ENCODE measurements at places on chromosomes 2 and 18.

DNA sequence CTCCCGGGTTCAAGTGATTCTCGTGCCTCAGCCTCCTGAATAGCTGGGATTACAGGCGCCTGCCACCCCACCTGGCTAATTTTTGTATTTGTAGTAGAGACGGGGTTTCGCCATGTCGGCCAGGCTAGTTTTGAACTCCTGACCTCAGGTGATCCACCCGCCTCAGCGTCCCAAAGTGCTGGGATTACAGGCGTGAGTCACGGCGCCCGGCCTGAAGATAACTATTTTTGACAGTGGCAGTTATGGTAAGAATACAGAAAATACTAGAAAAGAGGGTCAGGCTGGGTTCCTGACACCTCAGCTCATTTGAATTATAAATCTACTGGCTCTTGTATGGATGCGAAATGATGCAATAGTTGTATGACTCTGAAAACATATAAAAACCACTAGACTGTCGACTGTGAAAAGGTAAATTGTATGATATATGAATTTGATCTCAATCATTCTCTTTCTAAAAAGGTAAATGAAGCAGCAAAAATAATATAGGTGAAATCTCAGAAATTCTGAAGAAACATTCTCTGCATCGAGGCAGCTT lies 11.1 kb upstream of the DGKD start:
- DNase-seq = no peak

- DNase-seq = peak; percentile 53
Measured at GRCh38 chr2:69741575-69742321, at the start of gene ANXA4. ANXA4 (plus strand) TSS chr2:69742134; CDS start chr2:69781566, 39,432 bp downstream.

GRCh38 chr2:231244382-231245248 lies 46.2 kb downstream of the ARMC9 start:
- no peak for DNase-seq

DNA sequence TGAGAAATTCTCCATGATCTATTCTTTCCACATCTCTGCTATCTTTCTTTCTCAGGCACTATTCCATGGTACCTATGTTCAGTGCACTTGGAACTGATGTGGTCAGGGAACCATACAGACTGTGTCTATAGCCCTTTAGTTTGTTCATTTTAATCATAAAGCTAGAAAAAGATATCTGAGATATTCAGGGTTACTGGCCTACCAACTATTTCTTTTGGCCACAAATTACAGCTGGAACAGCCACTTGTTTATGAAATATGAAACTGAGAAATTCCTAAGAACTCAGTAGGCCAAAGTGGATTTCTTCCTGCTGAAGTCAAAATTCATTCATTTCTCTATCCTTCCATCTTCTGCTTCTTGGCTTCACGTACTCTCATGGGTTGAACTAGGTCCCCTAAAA lies 22.8 kb upstream of the LYPD1 start:
- DNase-seq = no peak

DNA sequence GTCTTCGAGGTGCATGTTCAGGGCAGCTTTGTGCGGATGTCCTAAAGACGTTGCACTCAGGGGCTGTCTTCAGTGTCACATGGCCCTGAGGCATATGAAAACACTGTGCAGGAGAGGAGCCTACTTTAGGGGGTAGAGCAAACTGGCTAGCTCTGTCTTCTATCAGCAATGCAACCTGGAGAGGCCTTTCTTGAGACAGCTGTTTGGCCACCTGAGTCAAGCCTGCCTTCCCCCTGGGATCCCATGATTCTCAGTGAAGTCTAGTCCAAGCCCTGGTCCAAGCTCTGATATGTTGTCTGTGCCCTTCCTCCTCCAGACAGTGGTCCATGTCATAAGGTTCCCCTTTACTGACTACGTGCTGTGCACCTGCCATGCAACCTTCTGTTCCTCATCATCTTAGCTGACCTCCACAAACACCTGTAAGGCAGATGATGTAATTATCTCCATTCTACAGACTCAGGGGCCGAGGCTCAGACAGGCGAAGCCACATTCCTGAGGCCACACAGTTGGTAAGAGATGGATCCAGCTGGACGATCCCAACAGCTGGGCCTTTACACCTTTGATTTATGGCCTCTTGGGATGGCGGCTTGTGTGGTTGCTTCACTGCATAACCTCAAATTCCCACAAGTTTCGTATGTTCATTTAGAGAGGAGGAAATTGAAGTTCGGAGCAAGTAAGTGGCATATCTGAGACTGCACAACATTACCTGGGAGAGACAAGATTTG lies 109.9 kb downstream of the COPS8 start:
- DNase-seq = no peak

- no peak for DNase-seq
Measured at GRCh38 chr2:188963741-188964140, 10.4 kb upstream of the COL3A1 start.

GRCh38 chr2:8822218-8822617 lies 15.2 kb downstream of the KIDINS220 start:
- DNase-seq = no peak

- DNase-seq = peak; percentile 17
Measured at GRCh38 chr18:5057386-5058348, 139.4 kb downstream of the AKAIN1 start.

GRCh38 chr2:43387092-43388062 lies 161.0 kb upstream of the ZFP36L2 start:
- DNase-seq = no peak

GRCh38 chr2:35989040-35989439 lies 366.5 kb upstream of the CRIM1 start:
- DNase-seq = no peak

- DNase-seq = no peak
Measured at GRCh38 chr2:203707530-203707929, 1.1 kb downstream of the CD28 start.

DNA sequence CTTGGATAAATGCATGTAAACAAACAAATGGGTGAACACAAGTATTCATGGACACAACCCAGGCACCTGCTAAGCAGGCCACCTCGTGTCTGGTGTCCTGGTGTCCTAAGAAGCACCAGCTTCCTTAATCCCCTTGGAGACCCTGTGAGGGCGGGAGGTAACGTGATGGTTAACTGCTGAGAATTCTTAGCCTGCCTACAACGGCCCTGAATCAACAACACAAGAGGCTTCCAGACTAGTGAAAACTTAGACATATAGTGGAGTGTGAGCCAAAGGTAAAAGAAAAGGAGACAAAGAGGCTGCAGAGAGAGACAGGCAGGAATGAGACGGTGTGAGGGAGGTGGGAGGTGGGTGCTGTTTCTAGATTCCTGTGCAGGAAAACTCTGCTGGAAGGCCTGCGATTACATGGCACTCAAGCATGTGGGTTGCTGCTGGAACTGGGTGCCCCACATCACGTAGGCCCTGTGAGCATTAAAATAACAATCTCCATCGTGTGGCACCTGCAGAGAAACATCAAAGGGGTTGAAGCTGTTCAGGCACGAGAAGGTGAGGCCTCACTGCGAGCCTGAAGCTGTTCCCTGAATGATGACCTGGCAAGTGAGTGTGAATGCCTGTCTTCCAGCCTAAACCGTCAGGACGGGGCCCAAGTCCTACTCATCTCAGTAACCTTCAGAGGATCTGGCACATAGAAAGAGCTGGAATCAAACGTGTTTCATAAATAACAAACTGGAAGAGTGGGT lies 64.2 kb downstream of the RPL37A start:
- DNase-seq = no peak

DNA sequence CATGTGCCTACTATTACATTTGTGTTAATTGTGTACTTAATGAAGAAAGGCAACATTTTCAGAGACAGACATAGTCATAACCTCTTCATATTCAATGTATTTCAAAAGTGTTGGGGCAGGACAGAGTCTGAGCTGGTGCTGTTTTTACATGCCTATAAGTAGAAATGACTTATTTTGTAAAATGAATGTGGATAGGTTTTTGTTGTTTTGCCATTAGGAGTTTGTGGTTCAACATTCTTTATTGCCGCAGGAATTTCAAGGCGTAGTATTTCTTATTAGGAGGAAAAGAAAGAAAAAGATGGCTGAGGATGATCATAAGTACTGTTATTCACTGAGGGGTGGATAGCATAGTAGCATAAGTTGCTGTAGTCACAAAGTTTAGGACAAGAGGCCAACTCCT lies 21.2 kb upstream of the ASXL3 start:
- no peak for DNase-seq

DNA sequence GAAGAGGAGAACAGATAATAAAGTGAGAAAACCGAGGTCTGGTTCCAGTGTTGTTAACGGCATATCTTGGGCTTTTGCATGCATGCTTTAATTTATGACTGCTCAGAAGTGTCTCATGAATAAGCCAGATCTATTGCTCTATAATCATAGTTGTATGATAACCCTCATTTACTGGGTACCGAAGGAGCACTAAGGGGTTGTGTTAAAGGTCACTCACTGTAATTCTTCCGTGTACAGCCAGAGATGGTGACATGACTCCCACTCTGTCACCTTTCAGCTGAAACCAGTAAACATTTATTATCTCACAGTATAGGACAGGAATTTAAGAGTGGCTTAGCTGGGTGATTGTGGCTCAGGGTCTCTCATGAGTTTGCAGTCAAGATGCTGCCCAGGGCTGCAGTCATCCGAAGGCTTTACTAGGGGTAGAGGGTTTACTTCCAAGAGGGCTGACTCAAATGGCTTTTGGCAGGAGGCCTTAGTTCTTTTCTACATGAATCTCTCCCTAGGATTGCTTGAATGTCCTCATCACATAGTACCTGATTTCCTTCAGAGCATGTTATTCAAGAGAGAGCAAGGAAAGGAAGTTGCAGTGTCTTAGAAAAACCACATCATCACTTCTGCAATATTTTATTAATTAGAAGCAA lies 107.0 kb downstream of the NAB1 start:
- no peak for DNase-seq

- no peak for DNase-seq
Measured at GRCh38 chr2:11676640-11677039, 6.6 kb upstream of the NTSR2 start.

DNA sequence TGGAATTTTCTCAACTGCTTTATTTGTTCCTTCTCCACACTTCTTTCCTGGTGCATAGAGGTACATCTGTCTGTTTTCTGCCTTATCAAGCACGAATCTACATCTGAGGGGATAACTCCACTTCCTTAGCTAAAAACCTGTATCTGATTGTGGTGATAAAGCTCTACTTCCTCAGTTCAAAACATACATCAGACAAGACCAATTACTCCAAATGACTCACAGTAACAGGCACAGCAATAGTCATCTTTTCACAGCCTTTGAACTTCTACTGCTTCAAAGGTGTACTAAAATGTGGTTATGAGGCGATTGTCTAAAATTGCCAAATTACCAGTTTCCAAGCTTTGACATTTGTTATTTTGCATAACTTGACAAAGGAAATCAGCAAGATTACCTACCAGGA lies 803.6 kb upstream of the ZEB2 start:
- no peak for DNase-seq

GRCh38 chr2:74028741-74029140 lies 44.0 kb downstream of the TET3 start:
- DNase-seq = no peak

DNA sequence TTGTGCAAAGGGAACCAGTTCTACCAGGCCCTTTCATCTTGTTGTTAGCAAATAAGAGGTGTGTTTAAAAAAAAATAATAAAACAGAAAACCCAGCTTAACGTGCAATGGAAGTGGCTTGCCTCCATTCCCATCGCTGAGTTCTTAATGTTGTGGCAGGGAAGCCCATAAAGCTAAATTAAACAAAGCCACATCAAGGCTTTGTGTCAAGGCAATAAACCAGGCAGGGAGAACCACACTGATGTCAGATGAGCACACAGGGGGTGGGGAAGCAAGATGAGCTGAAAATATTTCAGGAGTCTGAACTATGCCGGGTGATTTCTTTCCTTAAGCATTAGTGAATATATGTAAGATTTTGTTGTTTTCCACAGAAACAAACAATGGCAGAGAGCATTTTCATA lies 73.5 kb downstream of the PHLPP1 start:
- DNase-seq = no peak

- no peak for DNase-seq
Measured at GRCh38 chr18:10379522-10379921, 74.9 kb upstream of the APCDD1 start.

- DNase-seq = peak; percentile 15
Measured at GRCh38 chr2:169768262-169768995, 30.2 kb upstream of the SSB start.

- DNase-seq = no peak
Measured at GRCh38 chr2:171018522-171018921, 89.5 kb downstream of the GORASP2 start.

DNA sequence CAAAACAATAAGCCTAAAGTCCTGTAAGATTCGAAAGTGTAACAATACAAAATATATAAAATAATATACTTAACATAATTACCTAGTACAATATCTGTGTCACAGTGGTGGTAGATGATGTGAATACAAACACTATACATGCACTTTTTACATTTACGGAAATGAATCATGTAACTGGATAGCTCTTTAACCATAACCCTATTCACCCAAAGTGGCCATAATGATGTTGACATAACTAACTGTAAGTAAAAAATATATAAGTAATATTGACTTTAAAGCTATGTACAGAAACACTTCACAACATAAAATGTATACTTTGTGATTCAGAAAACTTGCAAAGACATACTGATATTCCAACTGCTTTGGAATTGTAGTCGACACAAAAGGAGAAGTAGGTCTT lies 616.9 kb upstream of the SLC8A1 start:
- DNase-seq = no peak

- no peak for DNase-seq
Measured at GRCh38 chr2:222257645-222258044, 41.2 kb downstream of the PAX3 start.
